Aortic smooth muscle cell (primary cell): ENCODE measurements at places on chromosomes 16 and 17. TPM values are rescaled to one million over a fixed set of nuclear protein-coding genes. Genes with fewer than 3 reads are reported as not detected.

Gene NHLRC4
- 1.7 and 2.6 TPM in 2 replicates for total RNA-seq

Gene CNGB1
- under 0.01 TPM in 2 replicates for total RNA-seq

Gene PIMREG
- total RNA-seq: 17.6 and 32.2 TPM in 2 replicates

Gene CHD9NB
- 0.66 and 1.1 TPM in 2 replicates for total RNA-seq

Gene MMP15
- 2.5 and 2.6 TPM in 2 replicates for total RNA-seq

Gene SNX20
- total RNA-seq: not detected in 2 replicates

Gene KRT16
- 0.79 and 1.4 TPM in 2 replicates for total RNA-seq
